ENCODE measurements at places on chromosomes 1 and 21.

- no peak for DNase-seq
Measured at GRCh38 chr1:158992787-158993312, 16.9 kb upstream of the IFI16 start.

- DNase-seq, result no peak
Measured at GRCh38 chr1:33258788-33259274, 2.5 kb downstream of the ZNF362 start.

- no peak for DNase-seq
Measured at GRCh38 chr1:64981601-64982533, 15.5 kb upstream of the JAK1 start.

DNA sequence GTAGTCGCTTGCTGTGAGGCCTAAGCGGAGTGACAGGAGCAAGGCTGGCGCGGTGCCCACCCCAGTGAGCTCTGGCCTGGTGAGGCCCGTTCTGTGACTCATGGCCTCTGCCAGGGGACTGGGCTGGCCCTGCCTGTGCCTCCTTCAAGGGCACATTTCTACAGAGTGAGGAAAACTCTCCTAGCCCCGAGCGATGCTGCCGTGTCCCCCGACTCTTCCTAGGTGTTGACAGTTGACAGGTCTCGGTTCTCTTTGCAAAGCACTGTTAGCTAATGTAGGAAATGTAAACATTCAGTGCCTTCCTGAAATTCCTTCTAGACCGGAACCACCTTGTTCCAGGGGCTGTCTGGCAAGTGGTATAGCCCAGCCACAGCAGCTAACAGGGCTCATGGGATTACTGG is 43.9 kb downstream of the ABCG1 start:
- DNase-seq, result no peak

DNA sequence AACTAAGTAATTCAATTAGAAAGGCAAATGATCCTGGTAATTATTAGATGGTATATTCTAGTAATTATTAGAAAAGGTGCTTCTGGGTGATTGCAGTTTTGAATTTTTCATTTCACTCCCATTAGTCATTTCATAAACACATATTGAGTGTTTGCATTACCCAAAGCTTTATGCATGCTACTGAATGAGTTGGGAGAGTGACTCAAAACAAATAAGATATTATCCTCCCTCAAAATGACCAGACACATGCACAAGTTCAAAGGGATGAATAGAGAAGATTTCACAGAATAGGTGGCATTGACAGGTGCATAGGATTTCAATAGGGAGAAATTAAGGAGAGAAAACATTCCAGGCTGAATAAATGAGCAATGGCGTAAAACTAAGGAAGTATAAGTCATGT is 84.7 kb downstream of the PHTF1 start:
- no peak for DNase-seq

GRCh38 chr1:5053744-5054143 is 399.3 kb downstream of the AJAP1 start:
- DNase-seq, result no peak

DNA sequence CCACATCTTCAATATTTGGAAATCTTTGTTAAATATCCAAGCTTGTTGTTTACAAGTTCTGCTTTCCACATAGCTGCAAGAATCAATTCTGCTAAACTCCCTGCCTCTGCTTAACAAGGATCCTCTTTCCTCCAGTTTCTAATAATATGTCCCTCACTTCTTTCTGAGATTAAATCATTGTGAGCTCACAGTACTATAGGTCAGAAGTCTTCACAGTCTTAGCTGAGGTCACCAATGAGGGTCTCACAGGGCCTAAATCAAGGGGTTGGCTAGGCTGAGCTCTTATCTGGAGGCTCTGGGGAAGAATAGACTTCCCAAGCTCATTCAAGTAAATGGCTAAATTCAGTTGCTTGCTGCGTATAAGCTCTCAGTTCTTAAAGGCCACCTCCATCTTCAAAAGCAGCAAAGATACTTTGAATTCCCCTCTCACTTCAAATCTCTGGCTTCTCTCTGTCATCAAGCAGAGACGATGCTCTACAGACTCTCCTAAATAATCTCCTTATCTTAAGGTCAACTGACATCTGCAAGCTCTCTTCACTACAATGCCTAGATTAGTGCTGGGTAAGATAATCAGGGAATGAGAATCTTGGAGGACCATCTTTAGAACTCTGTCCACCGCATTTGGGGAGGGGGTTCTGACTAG is 175.3 kb downstream of the PLPPR4 start:
- no peak for DNase-seq

Data from fibroblast of skin of right quadriceps (primary cell).